Activated CD4-positive, alpha-beta T cell treated with anti-CD3 and anti-CD28 coated beads, Interleukin-2, amount 50 U/mL, for 4 hours (primary cell): ENCODE measurements at places on chromosomes 2 and 18.

GRCh38 chr2:879540-879939 lies 71.1 kb upstream of the SNTG2 start:
- DNase-seq, result no peak

DNA sequence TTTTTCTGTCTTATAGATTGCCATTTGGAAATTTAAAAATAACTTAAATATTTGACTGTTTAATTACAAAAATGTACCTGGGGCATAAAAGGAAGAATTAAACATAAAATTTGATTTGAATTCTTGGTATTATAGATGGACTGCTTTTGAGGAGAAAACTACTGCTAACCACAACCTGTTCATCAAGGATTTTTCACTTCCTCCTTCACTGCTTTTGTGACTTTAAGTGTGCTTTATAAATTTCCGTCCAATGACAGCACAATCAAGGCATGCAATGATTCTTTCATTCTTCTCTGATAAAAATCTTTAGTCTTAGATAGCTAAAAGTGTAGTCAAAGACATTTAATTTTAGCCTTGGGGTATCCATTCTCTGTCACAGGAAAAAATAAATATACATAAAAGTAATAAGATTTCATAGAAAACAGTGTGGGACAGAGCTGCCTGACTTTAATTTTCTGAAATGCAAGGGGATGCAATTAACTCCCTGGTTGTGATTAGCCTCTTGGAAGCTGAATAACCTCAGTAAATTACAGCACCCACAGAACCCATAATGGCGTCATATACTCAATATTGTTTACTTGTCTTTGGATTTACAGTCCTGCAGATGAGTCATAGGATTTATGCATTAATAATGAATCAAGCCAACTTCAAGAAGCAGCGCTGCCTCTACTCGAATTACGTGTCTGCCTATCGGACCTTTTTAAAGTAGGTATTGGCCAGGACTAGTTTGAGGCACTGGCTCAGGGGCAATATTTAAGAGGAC lies 587.9 kb downstream of the NRXN1 start:
- DNase-seq, result no peak

GRCh38 chr2:180720829-180721228 lies 259.6 kb upstream of the UBE2E3 start:
- no peak for DNase-seq

- peak; percentile 97 for DNase-seq
Observed at GRCh38 chr2:237673130-237674001, 46.0 kb downstream of the LRRFIP1 start.

- no peak for DNase-seq
Observed at GRCh38 chr2:123513351-123513750, 511.7 kb upstream of the CNTNAP5 start.

- DNase-seq, result no peak
Observed at GRCh38 chr2:8441986-8442385, 239.9 kb upstream of the ID2 start.

- no peak for DNase-seq
Observed at GRCh38 chr2:52676056-52676455, 1091.5 kb upstream of the CHAC2 start.
